ENCODE measurements at places on chromosomes 1 and 21.
A peak's percentile ranks its signal among the peaks of the same experiment; 100 is the strongest.

DNA sequence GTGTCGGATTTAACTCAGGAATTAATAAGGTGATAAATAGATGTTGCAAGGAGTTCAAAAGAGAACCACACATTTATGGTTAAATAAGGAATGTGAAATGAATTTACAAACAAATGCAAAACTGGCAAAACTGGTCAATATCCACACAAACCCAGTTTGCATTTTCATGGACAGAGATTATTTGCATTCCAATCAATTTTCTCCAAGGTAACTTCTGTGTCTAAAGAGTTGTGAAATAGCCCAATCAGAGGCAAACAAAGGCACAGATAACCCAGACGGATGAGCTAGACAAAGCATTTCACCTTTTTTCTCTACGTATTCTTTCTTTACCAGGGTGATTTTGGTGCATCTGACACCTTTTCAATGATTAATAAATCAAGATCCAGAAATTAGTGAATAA lies 63.9 kb downstream of the MAP3K7CL start:
- DNase-seq, result no peak

- DNase-seq, result no peak
Measured at GRCh38 chr1:101301446-101302057, 64.7 kb downstream of the S1PR1 start.

GRCh38 chr1:223010582-223011504 lies 132.2 kb downstream of the TLR5 start:
- DNase-seq, result no peak

DNA sequence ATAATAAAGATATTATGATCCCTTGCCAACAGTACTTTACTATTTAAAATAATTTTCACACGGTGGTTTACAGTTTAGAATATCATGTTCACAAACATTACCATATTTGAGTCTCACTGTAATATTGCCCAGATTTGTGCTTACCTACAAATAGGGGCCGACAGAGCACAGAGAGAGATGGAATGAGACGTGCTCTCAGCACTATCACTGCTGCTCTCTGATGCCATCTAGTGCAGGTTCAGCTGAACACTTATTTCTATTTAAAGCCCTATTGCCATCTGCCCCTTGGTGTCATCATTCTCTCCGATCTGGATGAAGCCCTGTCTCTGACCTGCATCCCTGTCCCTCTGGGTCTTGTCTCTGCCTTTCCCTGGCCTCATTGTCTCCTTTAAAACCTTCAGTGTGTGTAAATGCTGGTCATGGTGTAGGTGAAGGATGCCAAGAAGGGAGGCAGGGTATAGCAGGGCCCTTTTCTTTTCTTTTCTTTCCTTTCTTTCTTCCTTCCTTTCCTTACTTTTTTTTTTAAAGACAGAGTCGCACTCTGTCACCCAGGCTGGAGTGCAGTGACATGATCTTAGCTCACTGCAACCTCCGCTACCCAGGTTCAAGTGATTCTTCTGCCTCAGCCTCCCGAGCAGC lies 6.9 kb upstream of the GPATCH4 start:
- DNase-seq, result peak; percentile 57

DNA sequence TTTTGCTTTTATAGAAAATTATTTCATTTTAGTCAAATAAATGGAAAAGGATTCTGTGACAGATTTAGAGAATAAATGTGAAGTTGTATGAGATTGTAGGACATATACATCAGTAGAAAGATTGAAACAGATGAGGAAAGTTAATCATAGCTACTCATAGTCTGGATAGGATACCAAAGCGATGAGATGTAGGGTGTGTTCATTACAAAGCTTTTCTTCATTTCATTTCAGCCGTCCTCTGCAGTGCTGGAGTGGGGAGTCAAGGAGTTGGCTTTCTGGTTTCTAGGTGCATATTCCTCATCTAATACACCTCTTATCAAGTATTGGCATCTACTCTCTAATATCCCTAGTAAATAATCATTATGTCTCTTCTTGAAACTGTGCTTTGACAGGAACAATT lies 149.5 kb upstream of the NEGR1 start:
- no peak for DNase-seq

DNA sequence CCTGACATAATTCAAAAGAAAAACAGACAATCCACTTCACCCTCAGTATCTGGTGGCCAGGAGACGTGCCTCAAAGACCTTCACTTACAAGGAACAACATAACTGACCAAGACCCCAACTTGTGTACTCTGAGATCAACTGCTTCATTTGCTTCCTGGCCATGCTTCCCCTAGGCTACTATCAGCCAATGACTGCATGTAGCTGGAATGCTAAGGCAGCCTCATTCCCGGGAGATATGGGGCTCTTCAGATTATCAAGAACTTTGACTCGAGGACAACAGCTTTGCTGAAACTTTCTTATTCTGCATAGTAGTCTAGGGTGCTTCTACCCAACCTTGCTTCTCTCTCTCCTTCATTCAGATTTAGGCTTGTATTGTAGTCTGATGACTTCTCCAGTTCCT lies 11.7 kb upstream of the UCK2 start:
- DNase-seq, result no peak

- DNase-seq, result no peak
Measured at GRCh38 chr1:111598544-111598943, 21.0 kb upstream of the RAP1A start.

DNA sequence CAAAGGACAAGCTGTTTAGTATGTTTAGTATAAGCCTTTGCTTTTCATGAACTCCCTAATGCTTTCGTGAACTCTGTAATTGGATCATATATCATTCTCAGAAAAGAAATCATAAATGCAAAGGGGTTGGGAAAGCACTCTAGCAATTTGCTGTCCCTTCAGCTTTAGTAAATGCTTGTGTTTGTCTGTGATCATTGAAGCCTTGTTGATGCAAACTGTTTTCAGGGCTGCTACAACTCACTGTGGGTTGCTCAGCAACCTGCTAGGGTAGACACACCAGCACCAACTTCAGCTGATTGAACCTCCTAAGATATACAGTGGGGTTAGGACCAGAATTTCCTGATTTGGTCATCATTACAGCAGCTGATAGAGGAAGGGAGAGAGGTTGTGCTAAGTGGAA lies 95.0 kb downstream of the SGIP1 start:
- no peak for DNase-seq

GRCh38 chr21:38434913-38435533 lies 63.3 kb downstream of the ERG start:
- DNase-seq, result no peak

- DNase-seq, result no peak
Measured at GRCh38 chr1:219220945-219221344, 47.3 kb downstream of the LYPLAL1 start.

GRCh38 chr1:202311875-202312635 lies 29.7 kb downstream of the UBE2T start:
- no peak for DNase-seq

DNA sequence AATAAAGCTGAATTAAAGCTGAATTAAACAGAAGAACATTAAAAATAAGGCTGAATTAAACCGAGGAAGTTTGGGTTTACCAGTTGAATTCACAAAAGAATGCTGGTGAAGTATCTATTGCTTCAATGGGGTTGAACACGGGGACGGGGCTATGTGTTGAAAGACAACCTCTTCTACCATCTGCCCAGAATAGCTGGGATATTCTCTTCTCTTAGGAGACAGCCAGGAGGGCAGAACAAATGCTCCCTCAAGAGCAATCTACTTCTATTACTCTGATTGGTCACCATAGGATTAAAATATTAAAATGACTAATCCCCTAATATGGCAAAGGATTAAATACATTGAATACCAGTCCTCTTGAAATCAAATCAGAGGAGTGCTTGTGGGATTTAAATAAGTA lies 68.4 kb downstream of the LPGAT1 start:
- DNase-seq, result no peak

DNA sequence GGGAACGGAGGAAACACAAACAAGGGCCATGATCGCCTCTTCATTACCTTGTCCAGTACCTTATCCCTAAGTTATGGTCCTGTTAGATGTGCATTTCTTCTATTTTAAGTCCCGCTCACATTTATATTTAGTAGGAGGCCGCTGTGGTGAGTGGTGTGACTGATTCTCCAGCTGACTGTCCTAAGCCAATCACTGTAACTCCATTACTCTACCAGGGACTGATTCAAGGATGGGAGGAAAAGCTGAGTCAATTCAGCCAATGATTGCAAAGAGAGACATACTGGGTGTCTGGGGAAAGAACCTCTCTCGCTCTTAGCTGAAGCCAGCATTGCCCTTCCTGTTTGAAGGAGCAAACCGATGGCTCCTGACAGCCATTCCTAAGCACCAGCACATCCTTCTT lies 59.7 kb downstream of the TGFBR3 start:
- no peak for DNase-seq
